ENCODE measurements at places on chromosomes 12 and 14.

- H3K27ac ChIP-seq: no peak overlapping the region
- no peaks in the 10 kb centered on the region for H3K4me1 ChIP-seq
- H3K36me3 ChIP-seq: no peaks in the 10 kb centered on the region
Observed at GRCh38 chr12:49375406-49375805, 8.1 kb downstream of the SPATS2 start.

DNA sequence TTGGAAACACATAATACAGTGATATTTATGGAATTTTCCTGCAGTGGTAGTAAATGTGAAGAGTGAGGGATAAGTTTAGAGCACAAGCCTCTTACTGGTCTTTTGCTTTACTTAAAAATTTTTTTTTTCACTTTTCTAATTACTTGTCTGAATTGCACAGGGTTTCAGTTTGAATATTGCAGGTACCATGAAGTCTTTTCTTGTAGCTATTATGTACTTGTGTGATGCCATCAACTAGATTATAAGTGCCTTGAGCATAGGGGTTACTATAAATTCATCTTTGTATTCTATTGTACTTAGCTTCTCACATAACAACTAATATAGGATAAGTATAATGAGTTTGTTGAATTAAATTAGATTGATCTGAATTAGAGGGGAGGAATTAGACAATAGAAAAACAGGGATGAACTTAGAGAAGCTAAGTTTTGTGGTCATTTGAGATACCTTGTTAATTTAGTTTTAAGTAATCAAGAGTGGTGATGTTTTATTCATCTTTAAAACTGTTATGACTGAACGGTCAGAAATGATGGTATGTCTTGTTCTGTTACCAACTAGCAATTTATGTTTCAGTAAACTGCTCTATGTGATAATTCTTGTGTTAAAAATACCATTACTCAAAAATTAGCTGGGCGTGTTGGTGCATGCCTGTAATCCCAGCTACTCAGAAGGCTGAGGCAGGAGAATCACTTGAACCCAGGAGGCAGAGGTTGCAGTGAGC, 42.1 kb downstream of the CCDC91 start:
- DNase-seq: no peak
- peaks cover 18% of the 10 kb centered on the region for H3K4me1 ChIP-seq
- H3K36me3 ChIP-seq: no peaks in the 10 kb centered on the region
- no peaks in the 10 kb centered on the region for H3K27me3 ChIP-seq
- no peak overlapping the region for H3K4me3 ChIP-seq

DNA sequence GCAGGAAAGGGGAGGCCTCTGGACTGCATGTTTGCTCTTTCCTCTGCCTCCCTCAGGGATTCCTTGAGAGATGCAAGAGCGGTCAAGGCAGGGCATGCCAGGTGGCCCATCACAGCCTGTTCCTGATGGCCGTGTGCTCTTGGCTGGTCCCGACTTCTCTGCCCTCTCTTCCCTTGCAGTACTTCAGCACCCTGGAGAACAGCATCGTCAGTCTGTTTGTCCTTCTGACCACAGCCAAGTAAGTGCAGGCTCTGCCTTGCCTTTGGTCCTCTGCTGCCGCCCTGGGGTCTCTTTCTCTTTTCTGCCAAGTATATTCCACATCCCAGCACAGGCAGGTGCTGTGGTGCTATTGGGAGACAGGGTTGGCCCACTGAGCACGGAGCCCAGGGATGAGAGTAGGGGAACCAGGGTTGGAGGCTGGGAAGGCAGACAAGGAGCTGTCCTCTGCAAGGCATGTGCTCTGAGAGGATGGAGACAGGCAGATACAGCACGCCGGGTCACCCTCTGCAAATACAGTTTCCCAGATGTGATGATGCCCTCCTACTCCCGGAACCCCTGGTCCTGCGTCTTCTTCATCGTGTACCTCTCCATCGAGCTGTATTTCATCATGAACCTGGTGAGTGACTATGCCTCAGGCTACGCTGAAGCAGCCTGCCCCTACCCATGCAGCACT, 51.9 kb downstream of the TPCN1 start:
- peaks cover 21% of the 10 kb centered on the region for H3K4me1 ChIP-seq
- H3K4me3 ChIP-seq: no peak overlapping the region
- no peak for DNase-seq
- H3K27me3 ChIP-seq: no peaks in the 10 kb centered on the region
- H3K27ac ChIP-seq: peak overlapping the region; percentile 50

- no peak for DNase-seq
- no peak overlapping the region for H3K4me3 ChIP-seq
- H3K36me3 ChIP-seq: no peaks in the 10 kb centered on the region
- no peaks in the 10 kb centered on the region for H3K27me3 ChIP-seq
Observed at GRCh38 chr14:92927349-92928257, 4.7 kb downstream of the CHGA start.

DNA sequence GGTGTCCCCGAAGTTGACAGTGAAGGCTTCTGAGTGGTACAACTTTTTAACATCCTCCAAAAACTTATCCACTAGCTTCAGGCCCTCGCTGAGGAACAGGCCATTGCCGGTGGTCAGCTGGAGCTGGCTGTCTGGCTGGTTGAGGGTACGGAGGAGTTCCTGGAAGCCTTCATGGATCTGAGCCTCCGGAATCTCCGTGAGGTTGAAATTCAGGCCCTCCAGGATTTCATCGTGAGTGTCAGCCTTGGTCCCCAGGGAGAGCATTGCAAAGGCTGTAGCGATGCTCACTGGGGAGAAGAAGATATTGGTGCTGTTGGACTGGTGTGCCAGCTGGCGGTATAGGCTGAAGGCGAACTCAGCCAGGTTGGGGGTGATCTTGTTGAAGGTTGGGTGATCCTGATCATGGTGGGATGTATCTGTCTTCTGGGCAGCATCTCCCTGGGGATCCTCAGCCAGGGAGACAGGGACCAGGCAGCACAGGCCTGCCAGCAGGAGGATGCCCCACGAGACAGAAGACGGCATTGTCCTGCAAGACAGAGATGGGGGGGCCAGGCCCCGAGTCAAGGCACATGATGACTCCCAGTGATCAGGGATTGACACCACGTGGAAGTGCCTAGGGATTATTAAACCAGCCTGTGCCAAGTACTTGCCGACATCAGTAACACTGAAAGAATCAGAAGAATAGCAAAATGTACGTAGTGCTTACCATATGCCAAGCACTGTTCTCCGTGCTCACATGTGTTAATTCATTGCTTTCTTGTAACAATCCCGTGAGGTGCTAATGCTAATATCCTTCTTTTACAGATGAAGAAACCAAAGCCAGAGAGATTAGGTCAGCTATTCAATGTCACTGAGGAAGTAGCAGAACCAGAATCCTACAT, 5.4 kb downstream of the SERPINA1 start:
- DNase-seq: no peak
- no peak overlapping the region for H3K4me3 ChIP-seq
- H3K4me1 ChIP-seq: peaks cover 30% of the 10 kb centered on the region
- no peak overlapping the region for H3K27ac ChIP-seq
- peaks cover 35% of the 10 kb centered on the region for H3K36me3 ChIP-seq
- H3K27me3 ChIP-seq: no peaks in the 10 kb centered on the region

DNA sequence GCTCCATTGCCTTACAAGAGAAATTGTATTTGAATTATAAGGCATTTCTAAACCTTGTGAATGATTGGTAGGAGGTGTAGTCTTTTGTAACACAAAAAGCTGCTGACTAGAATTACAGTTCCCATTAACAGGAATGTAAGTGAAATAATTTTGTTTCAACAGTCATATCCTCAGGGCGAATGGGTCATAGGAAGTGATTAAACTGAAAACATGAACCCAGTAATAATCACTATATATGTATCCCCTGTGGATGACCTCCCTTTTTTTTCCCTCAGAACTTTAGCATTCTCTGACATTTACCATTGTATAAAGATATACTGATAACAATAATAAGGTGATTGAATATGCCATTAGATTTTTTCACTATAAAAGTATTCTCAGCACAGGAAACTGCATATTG, 312.3 kb downstream of the ATP23 start:
- H3K4me1 ChIP-seq: no peaks in the 10 kb centered on the region
- no peak overlapping the region for H3K4me3 ChIP-seq
- H3K36me3 ChIP-seq: no peaks in the 10 kb centered on the region
- no peak for DNase-seq
- no peaks in the 10 kb centered on the region for H3K27me3 ChIP-seq

DNA sequence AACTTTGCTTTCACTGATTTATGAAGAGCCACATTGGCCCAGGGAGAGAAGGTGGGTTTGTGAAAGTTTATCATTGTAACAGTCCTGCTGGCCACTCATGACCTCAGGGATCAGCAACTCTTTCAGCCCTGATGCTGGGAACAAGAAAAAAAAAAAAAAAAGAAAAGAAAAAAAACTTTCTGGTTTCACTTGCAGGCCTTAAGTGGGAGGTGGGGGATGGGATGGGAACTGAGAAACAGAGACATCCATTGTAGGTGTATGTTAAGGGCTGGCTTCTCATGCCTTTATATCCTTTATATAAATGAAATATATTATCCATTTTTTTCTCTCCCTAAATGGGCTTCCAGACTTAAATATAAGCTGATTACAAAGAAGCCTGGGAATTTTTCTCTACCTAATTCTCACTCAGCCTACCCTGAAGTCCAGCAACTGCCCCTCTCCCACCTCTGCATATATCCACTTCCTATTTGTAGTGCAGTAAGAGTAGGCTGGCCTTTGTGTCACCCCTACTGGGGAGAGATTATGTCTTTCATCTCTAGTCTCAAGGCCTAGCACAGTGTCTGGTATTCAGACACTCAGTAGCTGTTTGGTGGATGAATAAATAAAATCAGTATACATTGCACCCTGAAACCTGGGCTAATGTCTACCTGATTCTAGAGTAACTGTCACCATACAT, 187.1 kb downstream of the KICS2 start:
- no peak for DNase-seq
- no peak overlapping the region for H3K4me3 ChIP-seq
- no peaks in the 10 kb centered on the region for H3K27me3 ChIP-seq
- H3K27ac ChIP-seq: no peak overlapping the region

DNA sequence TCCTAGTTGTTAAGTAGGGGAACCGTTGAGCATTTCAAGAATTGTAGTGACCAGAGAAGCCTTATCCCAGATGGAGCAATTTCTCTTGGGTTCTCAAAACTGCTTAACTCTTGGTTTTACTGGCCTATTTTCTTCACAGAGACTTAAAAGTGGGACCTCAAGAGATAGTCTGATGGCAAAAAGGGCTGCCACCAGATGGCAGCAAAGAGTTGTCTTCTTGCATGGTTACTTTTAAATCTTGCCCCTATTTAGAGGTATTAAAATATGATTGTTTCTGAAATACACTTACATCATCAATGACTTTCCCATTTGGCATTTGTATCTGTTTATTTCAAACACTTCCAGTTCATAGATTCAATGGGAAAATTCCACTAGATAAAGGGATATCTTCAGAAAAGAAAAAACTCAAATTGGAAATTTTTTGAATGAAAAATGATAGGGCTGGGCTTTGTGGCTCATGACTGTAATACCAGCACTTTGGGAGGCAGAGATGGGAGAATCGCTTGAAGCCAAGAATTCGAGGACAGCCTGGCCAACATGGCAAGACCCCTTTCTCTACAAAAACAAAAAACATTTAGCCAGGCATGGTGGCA, 69.9 kb upstream of the CNTN1 start:
- no peak overlapping the region for H3K4me3 ChIP-seq
- no peaks in the 10 kb centered on the region for H3K36me3 ChIP-seq

- H3K27me3 ChIP-seq: no peaks in the 10 kb centered on the region
- no peak overlapping the region for H3K27ac ChIP-seq
- no peak for DNase-seq
- H3K36me3 ChIP-seq: no peaks in the 10 kb centered on the region
Observed at GRCh38 chr12:49260166-49260565, 4.7 kb upstream of the TUBA1C start.

DNA sequence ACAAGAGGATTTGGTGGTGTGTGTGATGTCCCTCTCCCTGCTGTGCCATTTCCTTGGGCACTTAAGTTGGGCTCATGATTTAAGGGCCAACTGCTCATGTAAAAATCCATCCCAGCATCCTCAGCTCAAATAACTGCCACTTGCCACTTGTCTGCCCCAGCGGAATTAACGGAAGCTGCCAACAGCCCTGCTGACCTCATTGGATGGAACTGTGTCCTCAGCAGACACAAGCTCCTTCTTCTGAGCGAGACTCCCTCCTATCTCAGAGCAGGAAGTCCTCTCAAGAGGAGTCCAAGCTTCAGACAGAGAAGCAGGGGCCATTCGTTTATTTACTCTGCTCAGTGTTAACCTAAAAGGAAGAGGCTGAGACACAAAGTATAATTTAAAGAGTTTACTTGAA, 29.6 kb upstream of the PRMT8 start:
- H3K4me3 ChIP-seq: no peak overlapping the region
- H3K36me3 ChIP-seq: no peaks in the 10 kb centered on the region
- no peaks in the 10 kb centered on the region for H3K4me1 ChIP-seq

- DNase-seq: no peak
- peaks cover 3% of the 10 kb centered on the region for H3K4me1 ChIP-seq
- no peaks in the 10 kb centered on the region for H3K27me3 ChIP-seq
- no peaks in the 10 kb centered on the region for H3K36me3 ChIP-seq
Observed at GRCh38 chr12:110932046-110932445, 11.7 kb upstream of the MYL2 start.

DNA sequence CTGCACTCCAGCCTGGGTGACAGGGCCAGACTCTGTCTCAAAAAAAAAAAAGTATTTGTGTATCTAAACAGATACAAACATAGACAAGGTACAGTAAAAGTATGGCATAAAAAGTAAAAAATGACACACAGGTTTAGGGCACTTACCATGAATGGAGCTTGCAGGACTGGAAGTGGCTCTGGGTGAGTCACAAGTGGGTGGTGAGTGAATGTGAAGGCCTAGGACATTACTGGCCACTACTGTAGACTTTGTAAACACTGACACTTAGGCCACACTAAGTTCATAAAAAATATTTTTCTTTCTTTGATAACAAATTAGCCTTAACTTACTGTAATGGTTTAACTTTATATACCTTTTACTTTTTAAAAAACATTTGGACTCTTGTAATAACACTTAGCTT, 38.0 kb upstream of the EIF5 start:
- H3K4me1 ChIP-seq: no peaks in the 10 kb centered on the region
- no peak overlapping the region for H3K27ac ChIP-seq
- no peaks in the 10 kb centered on the region for H3K36me3 ChIP-seq
- no peaks in the 10 kb centered on the region for H3K27me3 ChIP-seq
- peak; percentile 69 for DNase-seq
- no peak overlapping the region for H3K4me3 ChIP-seq

DNA sequence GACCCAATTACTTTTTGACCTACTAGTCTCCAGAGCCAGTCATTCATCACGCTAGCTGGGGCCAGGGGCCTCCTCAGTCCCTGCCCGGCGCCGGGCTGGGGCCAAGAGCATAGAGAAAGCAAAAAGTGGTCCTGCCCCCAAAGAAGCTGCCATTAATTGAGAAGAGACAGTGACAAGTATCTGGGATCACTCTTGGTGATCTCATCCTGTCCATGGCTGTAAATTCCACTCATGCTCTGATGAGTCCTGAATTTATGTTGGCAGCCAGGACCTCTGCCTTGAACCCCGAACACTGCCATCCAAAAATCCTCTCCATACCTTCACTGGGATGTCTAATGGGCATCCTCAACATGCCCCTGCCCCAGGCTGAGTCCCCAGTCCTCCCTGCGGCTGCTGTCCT, 34.4 kb upstream of the DLK1 start:
- no peak overlapping the region for H3K27ac ChIP-seq
- H3K4me1 ChIP-seq: no peaks in the 10 kb centered on the region
- no peak for DNase-seq
- no peaks in the 10 kb centered on the region for H3K36me3 ChIP-seq

Measured in upper lobe of left lung (tissue), 6 donors.